GM13976 (cell line): ENCODE measurements at places on chromosomes 3 and 15.

DNA sequence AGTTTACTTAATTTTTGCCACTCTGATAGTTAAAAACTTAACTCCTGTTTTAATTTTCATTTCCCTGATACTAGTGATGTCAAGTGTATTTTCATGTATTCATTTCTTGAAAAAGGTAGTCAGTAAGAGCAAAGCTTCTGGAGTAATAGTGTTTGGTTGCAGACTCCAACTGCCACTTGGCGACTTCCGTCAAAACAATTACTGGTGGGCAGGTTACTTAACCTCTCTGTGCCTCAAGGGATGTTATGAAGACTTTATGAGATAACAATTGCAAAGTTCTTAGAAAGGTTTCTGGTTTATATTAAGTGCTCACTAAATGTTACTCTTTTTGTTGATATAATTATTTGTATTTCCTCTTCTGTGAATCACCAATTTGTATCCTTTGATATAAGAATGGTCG, 129.7 kb downstream of the NFKBIZ start:
- DNase-seq = no peak

- no peak for DNase-seq
These were observed 163.5 kb downstream of the NSMCE3 start for GRCh38 chr15:29106116-29106515.

- DNase-seq = no peak
These were observed 15.3 kb upstream of the MINAR1 start for GRCh38 chr15:79416876-79417275.

GRCh38 chr3:68943753-68944500, 11.6 kb upstream of the TAFA4 start:
- DNase-seq = no peak

GRCh38 chr3:99351122-99351521, 287.3 kb upstream of the COL8A1 start:
- DNase-seq = no peak

DNA sequence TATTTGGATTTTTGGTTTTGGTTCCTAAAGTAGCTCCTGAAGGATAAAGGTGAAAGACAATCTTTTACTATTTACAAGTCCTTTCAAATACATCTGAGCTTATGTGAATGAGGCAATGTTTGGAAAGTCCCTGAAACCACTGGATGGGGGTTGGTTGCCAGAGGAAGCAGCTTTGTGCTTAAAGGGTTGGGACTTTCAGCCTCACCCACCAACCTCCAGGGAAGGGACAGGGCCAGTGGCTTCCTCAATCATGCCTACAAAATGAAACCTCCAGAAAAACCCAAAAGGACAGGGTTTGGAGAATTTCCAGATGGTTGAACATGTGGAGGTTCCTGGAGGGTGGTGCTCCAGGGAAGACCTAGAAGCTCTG, 20.9 kb upstream of the ABHD17C start:
- DNase-seq = peak; percentile 21

DNA sequence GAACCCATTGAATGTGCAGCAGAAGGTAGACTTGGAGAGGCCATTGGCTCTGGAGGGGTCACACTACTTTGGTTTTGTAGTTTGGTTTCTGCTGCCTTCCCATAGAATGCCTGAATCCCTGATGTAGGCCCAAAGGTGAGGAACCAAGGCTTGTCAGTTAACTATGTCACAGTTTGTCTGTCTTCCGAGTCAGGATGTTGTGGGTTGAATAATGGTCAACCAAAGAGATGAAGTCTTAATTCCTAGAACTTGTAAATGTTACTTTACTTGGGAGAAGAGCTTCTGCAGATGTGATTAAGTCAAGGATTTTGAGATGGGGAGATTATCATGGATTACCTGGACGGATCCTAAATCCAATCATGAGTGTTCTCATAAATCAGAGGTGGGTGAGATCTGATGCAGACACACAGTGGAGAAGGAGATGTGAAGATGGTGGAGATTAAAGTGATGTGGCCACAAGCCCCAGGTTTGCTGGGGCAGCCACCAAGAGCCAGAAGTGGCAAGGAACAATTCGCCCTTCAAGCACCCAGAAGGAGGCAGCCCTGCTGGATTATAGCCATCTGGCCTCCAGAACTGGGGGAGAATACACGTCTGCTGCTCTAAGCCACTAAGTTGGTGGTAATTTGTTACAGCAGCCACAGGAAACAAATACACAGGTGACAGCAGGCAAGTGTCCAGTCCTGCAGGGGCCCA, 2.3 kb upstream of the CCR8 start:
- DNase-seq = no peak

DNA sequence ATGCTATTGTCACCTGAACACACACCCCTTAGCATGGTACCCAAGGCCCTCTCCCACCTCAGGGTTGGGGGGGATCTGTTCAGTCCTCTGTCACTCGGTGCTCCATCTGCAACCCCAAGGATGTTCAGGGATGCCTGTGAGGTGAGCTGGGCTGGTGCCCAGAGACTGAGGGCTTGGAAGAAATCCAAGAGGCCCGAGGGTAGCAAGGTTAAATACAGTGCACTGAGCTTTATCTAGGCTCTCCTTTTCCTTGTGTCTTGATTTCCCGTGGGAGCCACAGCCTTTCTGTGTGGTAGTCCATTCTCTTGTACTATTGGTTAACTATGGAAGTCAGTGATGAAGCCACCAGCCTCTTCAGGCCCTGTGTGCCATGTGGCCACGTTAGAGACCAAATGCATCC, 18.7 kb upstream of the WNT5A start:
- no peak for DNase-seq

DNA sequence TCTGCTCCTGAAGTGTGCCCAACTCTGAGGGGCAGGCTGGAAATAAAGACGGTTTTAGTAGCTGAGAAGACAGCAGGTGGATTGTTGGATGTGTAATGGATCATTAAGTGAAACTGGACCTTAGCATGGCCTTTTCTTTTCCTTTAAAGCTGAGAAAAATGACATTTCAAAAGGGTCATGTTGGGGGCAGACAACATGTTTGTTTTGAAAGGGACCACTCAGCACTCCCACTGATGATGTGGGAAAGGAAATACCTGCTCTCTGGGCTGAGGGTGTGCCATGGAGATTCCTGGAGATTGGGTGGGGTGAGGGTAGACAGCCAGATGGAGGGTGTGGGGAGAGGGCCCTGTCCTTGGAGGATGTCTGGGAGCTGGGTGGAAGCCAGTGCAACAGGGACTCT, 38.4 kb downstream of the ANAPC13 start:
- no peak for DNase-seq

DNA sequence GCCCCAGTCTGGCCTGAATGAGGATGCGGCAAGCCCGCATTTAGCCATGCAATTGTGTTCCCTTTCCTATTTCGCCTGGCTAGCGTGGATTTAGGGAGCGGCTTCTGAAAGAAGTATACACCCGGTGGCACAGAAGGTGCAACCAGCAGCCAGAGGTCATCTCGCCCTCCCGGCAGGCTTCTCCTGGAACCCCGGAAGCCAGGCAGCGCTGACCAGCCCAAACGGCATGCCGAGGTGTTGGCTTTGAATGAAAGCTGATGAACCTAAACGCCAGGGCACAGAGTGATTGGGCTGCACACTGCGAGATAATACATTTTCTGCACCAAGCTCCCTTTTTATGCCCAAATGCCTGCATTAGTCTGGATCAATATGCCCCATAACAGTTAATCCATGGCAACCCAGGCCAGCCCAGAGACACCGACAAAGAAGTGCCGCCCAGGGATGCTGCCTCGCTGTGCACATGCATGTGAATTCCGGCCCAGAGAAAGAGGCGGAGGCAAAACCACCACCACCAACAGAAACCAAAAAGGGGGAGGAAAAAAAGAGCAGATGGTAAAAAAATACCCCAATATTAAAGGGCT, 1.4 kb downstream of the SRGAP3 start:
- no peak for DNase-seq

GRCh38 chr3:132343018-132343612, 25.9 kb downstream of the ACP3 start:
- DNase-seq = peak; percentile 38

GRCh38 chr15:36432161-36432560, 147.3 kb upstream of the CDIN1 start:
- DNase-seq = no peak

DNA sequence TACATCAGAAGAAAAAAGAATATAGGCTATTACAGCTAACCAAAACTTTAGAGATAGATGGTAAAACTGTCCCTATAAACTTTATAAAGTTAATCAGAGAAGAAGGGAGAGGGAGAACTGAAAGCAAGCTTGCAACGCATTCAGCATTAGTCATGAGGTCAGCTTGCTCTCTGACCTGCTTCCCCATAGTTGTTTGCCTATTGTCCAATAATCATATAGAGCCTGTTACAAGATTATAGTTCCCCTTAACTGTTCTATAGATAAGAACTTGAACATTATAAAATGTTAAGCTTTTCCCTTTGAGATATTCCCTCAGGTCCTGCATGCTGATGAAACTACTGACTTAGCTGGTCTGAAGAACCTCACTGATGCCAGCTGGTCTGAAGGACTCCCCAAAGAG, 74.5 kb downstream of the CPNE4 start:
- no peak for DNase-seq

DNA sequence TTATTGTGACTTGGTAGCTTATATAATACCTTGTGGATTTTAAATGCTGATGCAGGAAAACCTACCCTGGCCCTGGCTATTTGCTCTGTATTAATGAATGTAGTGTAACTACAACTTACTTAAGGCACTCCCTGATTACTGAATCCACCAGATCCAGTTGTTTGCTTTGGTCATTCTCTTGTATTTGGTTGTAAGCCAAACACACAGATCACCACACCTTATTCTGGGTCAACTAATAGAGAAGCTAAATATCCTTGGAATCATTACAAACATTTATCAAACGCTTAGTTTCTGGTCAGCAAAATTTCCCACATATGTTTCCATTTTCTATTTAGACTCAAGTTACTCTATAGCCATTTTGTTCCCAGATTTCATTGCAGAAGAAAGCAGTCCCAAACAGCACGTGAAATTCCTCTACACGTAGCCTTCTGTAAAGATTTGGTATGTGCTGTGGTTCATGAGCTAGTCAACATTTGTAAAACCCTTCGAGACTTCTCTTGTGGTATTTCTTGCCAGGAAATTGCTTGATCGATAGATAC, 322.6 kb downstream of the MEX3B start:
- no peak for DNase-seq

- no peak for DNase-seq
These were observed 250.9 kb upstream of the IGF1R start for GRCh38 chr15:98397419-98397818.

GRCh38 chr3:126170073-126170777, 10.2 kb downstream of the ALDH1L1 start:
- no peak for DNase-seq
